Stimulated activated CD8-positive, alpha-beta memory T cell treated with anti-CD3 and anti-CD28 coated beads, Interleukin-4, amount 100 ng/mL, for 1 hour (primary cell): ENCODE measurements at places on chromosomes 3 and 15.

DNA sequence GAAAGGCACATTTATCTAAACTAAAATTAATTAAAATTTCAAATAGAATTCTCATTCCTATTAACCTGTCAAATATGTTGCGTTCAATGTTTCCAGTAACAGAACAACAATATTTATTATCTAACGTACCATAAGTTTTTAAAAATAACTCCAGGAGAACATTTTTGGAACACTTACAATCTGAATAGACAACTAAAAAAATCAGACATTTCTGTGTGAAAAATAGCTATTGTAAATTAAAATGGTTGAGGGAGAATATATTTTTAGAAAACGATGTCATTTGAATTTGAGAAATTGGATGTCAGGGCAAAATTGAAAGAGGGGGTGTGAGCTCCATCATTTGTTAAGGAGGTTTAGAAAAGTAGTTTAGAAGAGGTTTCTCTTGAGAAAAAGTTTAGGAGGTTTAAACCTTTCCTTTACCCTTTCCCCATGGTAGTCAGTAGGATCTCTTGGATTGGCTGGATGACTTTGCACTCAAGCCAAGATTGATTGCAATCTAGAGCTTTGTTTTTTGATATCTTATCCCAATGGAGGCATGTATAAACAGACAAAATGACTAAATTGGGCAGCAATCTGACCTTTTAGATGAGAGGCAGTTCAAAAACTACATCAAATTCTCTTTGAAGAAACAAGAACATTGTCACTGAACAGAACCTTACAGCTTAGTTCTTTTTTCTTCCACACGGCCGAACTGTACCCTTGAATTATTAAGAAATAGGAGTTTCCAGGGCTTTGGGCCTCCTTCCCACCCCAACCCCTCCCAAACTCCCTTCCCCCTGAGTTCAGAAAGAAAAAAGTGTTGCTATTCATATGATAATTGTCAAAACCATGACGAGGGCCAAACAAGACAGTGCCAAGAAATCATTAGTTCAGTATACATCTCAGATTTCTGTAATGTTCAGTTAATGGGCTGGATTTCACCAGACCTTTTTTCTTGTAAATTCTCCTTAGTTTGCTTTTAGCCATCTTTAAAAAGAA, 79.7 kb upstream of the CDIN1 start:
- DNase-seq: no peak

- no peak for DNase-seq
These were observed 133.6 kb downstream of the OCA2 start for GRCh38 chr15:27965546-27965945.

DNA sequence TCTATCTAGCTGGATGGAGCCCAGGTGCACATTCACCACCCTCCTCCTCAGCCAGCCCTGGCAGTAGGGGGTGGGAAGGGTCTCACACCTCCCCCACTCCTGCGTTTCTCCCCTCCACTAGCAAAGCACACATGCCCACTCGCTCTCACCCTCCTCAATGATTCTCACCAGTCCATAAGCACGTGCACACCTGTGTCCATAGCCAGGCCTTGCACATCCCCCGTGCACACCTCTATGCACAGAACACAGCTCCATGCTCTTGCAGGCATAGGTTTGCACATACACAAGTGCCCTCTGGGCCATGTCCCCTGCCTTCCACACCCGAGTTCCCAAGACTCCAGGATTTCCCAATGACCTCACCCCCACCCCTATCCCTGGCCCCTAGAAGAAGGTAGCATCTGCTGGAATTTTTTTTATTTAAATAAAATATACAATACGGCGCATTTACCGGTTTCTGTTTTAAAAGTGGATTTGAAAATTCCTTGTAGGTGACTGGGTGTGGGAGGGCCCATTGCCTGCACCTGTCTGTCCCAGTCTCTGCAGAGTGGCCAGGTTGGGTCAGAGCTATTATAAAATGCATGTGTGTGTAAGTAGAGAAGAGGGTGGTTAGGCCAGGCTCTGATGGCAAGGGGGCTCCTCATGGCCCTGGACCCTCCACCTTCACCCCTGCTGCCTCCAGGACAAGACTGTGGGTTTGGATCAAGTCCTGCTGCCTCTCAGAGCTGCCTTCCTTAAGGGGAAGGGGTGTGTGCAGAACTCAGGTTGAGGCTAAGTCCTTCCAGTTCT, 49.1 kb downstream of the HCN4 start:
- no peak for DNase-seq

GRCh38 chr3:39473452-39474125, 6.1 kb downstream of the MOBP start:
- DNase-seq: no peak

GRCh38 chr15:74758736-74759135, 10.1 kb downstream of the CYP1A2 start:
- no peak for DNase-seq

GRCh38 chr3:69180869-69181591, 58.6 kb upstream of the LMOD3 start:
- DNase-seq: no peak

DNA sequence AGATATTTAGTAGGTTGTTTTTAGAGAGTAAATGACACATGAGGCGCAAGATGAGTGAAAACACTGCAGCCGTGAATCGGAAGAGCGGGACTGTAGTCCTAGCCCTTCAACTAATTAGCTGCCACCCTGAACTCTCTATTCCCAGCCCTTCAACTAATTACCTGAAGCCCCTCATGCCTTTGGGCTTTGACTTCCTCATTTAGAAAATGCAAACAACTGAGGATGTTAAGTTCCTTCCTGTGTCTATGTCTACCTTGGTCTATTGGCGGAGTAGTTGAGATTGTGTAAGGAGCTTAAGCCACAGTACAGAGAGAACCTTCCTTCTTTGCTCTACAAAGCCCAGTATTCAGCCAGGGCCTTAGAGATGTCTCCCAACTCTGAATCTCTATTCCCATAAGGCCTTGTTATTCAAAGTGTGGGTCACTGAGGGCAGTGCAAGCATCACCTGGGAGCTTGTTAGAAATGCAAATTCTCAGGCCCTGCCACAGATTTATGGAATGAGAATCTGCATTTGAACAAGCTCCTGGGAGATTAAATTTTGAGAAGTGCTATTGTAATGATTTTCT, 71.8 kb upstream of the SCN5A start:
- no peak for DNase-seq

DNA sequence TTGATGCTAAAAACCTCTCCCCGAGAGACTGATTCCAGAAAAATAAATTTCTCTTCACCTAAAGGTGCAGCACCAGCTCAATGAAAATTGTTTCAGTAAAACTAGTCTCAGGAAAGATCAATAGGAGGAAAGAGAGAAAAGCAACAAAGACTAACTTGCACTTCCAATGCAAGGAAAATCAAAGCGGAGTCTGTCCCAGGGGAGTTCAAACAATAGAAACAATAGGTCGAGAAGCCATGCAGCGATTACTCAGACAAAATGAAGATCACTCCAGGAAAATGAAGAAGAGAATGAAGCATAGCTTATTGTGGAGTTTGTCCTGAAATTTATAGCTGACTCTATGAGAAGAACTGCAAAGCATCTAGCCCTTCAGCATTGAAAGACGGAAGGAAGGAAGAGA, 105.1 kb upstream of the FRMD4B start:
- no peak for DNase-seq

DNA sequence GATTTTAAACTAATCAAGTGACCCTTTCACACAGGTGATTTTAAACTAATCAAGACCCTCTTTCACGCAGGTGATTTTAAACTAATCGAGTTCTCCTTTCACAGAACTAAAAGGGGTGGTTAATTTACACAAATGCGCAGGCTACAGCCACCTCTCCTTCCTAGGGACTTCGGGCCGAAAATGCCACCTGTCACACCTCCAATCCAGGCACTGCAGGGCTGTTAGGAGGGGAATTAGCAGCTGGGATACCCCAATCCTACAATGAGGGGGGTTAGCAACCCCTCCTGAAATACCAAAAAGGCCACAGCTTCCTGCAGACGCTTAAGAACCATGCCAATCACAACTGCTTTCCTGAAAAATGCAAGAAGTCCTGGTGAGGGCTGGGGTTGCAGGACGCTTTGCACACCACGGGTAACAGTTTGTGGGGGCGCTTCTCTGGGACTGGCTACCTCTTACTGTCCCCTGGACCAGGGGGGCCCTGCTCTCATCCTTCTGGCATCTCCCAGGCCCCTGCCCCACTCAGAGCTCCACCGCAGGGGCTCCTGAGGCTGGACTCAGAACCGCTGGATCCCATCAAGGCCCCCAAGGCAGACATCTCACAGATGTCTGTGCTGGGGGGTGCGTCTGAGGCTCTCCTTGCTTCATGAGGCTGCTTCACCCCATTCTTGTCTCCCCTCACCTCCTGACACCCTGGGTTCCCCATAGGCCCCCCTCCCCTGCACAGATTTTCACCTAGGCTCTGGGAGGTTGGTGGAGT, 145.9 kb downstream of the OR4M2 start:
- no peak for DNase-seq

GRCh38 chr3:78281381-78281780, 1241.5 kb downstream of the ROBO2 start:
- no peak for DNase-seq

DNA sequence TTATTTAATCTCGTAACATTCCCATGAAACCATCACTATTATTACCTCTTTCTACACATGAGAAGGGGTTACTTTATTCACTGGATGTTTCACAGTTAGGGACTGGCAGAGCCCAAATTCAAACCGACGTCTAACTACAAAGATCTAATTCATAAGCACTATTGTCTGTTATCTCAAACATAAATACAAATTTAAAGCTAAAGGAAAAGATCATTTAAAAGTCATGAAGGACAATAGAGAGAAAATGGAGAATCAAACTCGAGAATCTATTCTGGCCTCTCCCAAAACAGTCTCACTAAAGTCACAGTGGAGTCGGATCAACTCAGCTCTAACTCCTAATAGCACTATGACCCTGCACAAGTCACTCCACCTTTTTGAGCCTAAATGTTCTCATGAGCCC, 287.7 kb downstream of the ZIC4 start:
- DNase-seq: no peak

DNA sequence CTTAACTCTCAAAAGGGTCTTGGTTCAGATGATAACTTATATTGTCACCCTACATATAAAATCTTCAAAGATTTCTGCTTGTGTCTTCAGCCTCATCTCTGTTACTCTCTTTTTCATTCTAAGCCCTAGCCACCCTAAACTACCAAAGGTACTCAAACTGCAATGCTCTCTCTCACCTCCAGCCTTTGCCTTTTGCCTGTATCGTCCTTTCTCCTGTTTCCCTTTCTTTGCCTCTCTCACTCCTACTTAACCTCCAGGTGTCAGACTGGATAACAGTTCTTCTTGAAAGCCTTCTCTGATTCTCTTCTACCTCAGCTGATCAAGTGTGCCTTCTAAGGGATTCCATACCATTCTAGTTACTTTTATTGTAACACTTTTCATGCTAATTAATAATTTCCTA, 149.8 kb downstream of the SERPINI1 start:
- DNase-seq: no peak

GRCh38 chr3:191237047-191237882, 38.2 kb downstream of the OSTN start:
- no peak for DNase-seq

GRCh38 chr15:61654002-61654740, 406.1 kb downstream of the VPS13C start:
- DNase-seq: no peak

- no peak for DNase-seq
These were observed 737.9 kb downstream of the MECOM start for GRCh38 chr3:168925568-168925967.

DNA sequence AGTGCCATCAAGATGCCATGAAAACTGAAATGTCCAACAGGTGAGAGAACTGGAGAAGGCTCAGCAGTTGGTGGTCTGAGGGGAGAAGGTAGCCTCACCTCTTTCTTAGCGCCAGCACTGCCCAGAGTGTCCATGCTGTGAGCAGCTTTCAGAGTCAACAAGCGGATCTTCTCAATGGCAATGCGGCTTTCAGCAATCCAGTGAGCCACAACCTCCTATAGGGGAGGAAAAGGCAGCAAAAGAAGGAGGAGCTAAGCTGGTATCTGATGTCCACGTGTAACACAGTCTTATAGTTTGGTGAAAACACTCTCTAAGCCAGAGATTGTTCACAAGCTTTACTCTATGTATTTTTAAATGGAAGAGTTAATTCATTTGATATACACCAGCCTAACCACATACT, 36.1 kb upstream of the ACKR4 start:
- DNase-seq: no peak

GRCh38 chr3:185175370-185175987, 22.6 kb upstream of the C3orf70 start:
- DNase-seq: no peak

DNA sequence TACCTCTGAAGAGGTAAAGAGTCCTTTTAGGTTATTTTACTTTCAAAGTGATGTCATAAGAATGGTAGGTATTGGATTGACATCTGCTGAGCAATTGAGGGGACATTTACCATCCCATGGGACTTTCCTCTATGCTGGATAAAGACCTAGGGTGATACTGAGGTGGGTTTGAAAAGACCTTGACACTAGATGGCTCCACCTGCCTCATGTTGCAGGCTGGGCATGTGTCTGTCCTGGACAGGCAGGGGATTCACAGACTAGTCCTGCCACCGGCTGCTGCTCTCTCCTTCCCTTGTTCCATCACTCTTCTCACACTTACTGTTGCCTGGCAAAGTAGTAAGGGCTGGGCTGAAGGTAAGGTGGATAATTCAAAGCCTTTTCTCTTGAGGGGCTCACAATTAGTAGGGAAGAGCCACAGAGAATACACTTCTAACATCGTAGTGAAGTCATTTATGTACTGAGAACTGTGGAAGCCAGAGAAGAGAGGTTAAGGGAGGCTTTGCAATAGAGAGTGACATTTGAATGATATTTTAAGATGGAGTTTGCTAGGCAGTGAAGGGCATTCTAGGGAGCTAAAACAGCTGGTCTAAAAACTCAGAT, 27.7 kb downstream of the TRAK1 start:
- DNase-seq: no peak

GRCh38 chr3:64667887-64668581, 19.8 kb downstream of the ADAMTS9 start:
- no peak for DNase-seq

GRCh38 chr15:69976366-69976994, 121.2 kb downstream of the TLE3 start:
- DNase-seq: no peak

DNA sequence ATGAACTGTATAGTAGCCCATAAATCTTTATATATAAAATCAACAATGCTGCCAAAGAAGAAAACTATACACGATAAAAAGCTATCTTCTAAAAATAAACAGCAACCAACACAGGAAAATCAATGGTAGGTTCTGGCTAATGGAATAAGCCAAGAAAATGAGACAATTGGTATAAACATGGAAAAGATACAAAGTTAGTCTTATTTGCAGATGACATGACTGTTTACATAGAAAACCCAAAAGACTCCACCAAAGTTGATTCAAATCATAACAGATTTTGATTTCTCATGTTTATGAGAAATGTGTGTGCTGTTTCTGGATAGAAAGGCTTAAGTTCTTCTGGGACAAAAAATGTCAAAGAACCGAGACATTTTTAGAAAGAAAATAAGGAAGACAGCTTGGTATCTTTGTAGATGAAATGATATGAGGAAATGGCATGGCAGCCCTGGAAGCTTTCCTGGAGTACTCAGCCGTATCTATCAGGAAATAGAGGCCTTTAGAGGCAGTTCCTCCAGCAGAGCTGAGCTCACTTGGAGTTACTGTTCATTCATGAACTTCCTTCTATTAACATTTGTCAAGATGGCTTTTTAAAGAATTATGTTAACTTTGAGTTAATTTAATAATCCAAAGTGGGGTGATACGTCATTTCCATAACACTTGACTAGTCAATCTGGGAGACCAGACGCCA, 36.7 kb upstream of the VILL start:
- DNase-seq: no peak

GRCh38 chr15:86327230-86327865, 247.7 kb downstream of the AGBL1 start:
- no peak for DNase-seq

GRCh38 chr3:2896308-2896939, 213.8 kb downstream of the IL5RA start:
- DNase-seq: no peak

- no peak for DNase-seq
These were observed at the start of gene SPSB4 for GRCh38 chr3:141050576-141051442. Gene SPSB4, plus strand, starts transcription at chr3:141051347. Its CDS starts 14,758 bp downstream, at chr3:141066105.
